B cell (primary cell): ENCODE measurements at places on chromosomes 16 and 17.
A peak's percentile ranks its signal among the peaks of the same experiment; 100 is the strongest.

GRCh38 chr17:15220785-15221184 is 44.3 kb downstream of the PMP22 start:
- DNase-seq, result no peak

- DNase-seq, result no peak
Measured at GRCh38 chr17:56099649-56100048, 53.6 kb upstream of the ANKFN1 start.

GRCh38 chr17:64554028-64554637 is 47.4 kb downstream of the CEP95 start:
- DNase-seq, result no peak

GRCh38 chr16:57916735-57917438 is 54.0 kb downstream of the CNGB1 start:
- no peak for DNase-seq

DNA sequence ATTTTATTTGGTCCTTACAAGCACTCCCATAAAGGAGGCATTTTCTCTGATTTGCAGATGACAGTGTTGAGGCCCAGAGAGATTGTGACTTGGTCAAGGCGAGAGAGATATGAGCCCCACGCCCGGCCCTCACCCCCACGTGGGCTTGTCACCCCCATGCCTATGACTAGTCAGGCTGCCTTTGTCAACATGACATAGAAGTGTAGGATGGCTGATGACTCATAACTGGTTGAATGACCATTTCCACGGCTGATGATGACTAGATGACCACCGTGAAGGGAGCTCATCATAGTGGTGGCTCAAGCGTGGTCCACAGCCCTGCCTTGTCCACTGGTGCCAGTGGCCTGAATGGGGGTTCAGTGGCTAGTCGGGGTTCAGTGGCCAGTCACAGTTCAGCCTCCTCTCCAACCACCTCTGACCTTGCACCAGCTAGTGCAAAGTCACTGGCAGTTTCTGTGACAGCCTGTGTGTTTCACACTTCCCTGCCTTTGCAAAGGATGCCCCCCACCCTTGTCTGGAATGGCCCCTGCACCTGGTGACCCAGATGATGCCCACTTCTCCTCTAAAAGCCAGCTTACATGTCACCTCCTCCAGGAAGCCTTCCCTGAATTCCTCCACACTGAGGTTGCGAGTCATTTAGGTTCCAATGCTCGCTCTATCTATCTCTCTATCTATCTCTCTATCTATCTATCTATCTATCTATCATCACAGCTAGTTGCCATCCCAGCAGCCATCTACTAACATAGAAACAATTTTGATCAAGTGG is 3.8 kb upstream of the WSCD1 start:
- no peak for DNase-seq

- DNase-seq, result no peak
Measured at GRCh38 chr16:54816471-54816870, 114.2 kb upstream of the IRX5 start.

- DNase-seq, result no peak
Measured at GRCh38 chr17:27743281-27743885, 56.9 kb downstream of the NOS2 start.

GRCh38 chr16:85642762-85643358 is 29.7 kb downstream of the GSE1 start:
- DNase-seq, result no peak

- no peak for DNase-seq
Measured at GRCh38 chr17:17837966-17838962, 1.5 kb upstream of the SREBF1 start.

DNA sequence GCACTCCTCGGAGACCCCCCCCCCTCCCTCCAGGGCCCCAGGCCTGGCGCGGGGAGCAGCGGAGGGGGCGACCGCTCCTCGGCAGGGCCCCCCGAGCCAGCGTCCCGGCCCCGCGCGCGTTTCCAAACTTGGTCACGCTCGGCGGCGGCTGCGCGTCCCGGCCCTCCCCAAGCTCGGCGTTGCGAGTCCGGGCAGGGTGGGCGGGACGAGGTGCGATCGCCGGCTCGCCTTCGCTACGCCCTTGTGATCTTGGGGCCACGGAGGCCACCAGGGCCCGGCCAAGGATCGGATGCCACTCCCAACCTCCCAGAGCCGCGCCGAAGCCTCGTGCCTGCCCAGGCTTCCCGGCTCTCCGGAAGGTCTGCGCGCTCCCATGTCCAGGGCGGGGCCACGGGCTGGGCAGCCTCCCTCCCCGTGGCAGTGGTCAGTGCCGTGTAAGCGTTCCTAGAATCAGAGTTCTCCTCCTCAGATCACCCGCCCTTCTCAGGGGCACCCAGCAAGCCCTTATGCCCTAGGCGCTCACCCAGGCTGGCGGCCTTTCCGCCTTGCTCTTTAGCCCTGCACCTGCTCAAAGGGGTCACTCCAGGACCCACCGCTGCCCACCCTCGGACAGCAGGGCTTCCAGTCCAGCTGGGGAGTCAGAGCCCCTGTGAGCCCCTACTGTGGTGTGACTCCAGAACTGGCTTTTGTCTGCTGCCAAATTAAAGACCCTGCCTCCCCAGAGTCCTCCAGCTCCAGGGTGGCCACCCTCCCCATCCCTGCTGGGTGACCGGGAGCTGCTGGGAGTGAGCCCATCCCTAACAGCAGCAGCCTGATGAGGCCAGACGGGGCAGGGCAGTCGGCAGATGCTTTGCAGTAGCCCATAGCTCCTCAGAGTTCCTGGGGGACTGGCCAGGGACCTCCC is 12.2 kb upstream of the MRPS23 start:
- no peak for DNase-seq

DNA sequence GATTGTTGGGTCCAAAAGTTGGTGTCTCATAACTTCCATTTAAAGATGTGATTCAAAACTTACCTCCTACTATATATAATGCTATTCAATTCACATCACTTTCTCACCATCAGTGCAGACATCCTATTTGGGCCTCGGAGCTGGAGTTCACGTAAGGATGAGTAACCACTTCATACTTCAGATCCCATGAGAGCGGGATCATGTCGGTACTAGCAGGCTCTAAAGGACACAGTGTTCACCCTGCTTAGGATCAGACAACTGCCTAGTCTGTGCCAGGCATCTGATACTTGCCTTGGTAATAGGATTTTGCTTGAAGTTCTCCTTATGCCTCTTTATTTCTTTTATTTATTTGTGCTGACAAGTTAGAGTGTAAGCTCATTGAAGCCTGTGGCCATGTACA is 39.5 kb downstream of the RBFOX1 start:
- DNase-seq, result no peak

GRCh38 chr16:71242601-71243000 is 12.1 kb upstream of the HYDIN start:
- DNase-seq, result no peak

- peak; percentile 77 for DNase-seq
Measured at GRCh38 chr17:58513965-58514769, at the start of gene MTMR4. MTMR4 (minus strand) TSS chr17:58514638; CDS start chr17:58514407, 231 bp downstream.

DNA sequence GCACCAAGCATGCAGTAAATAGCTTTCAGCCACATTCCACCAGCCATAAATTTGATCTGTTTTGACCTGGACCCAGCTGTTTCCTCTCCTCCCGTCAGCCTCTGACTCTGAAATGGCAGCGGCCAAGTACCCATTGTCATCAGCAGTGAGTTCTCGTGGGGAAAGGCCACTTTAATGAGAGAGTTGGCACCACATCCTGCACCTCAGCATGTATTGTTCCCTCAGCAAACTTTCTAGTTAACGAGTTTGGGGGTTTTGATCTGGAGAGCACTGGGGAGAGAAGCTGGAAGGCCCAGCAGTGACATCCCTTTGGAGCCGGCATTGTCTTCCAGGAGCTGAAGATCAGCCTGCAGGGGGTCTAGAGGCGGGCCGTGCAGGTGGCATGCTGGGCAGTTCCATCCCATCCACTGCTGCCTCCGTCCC is 84.9 kb downstream of the RPA1 start:
- no peak for DNase-seq

DNA sequence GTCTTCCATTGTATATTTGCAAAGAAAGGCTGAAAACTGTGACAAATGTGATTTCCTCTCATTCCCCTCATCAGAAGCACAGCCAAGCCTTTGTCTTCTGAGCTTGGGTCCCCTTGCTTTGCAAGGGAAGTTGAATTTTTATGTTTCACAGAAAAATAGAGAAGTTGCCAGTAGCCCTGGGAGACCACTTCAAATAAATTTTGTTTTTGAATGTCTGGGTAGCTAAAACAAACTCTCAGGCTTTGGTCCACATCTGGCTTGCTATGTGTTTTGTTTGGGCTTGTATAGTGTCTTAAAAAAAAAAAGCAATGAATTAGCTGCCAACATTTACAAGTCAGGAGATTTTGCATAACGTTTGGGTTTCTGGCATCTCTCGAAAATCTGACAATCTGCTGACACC is 24.1 kb downstream of the PIK3R6 start:
- DNase-seq, result peak; percentile 36

GRCh38 chr16:17177242-17177958 is 293.4 kb downstream of the XYLT1 start:
- no peak for DNase-seq

- DNase-seq, result no peak
Measured at GRCh38 chr17:80759377-80759673, 214.7 kb downstream of the RPTOR start.

- DNase-seq, result no peak
Measured at GRCh38 chr16:83214671-83215070, 587.9 kb downstream of the CDH13 start.

DNA sequence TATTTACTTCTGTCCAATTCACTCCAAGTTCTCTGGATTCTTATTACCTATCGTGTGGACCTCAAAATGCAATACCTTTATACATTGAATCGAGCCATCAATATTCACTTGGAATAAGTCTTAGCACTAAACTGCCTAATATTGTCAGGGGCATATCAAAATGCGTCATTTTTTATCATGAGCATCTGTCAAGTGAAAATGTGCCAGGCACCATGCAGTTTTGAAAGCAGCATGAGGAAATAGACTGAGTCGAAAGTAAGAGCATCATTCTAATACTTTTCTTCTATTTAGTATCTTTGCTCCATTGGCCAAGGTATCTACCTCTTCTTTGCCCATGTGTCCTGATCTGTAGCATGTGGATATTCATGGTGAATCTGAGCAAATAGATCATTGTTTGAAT is 1193.4 kb downstream of the CDH11 start:
- no peak for DNase-seq

- DNase-seq, result peak; percentile 39
Measured at GRCh38 chr16:67541391-67542263, 13.0 kb downstream of the RIPOR1 start.

- no peak for DNase-seq
Measured at GRCh38 chr17:74240618-74241205, 27.3 kb downstream of the TTYH2 start.

GRCh38 chr17:76082326-76083251 is 3.6 kb downstream of the ZACN start:
- DNase-seq, result no peak

GRCh38 chr16:27822529-27822928 is 241.0 kb downstream of the GSG1L start:
- no peak for DNase-seq

DNA sequence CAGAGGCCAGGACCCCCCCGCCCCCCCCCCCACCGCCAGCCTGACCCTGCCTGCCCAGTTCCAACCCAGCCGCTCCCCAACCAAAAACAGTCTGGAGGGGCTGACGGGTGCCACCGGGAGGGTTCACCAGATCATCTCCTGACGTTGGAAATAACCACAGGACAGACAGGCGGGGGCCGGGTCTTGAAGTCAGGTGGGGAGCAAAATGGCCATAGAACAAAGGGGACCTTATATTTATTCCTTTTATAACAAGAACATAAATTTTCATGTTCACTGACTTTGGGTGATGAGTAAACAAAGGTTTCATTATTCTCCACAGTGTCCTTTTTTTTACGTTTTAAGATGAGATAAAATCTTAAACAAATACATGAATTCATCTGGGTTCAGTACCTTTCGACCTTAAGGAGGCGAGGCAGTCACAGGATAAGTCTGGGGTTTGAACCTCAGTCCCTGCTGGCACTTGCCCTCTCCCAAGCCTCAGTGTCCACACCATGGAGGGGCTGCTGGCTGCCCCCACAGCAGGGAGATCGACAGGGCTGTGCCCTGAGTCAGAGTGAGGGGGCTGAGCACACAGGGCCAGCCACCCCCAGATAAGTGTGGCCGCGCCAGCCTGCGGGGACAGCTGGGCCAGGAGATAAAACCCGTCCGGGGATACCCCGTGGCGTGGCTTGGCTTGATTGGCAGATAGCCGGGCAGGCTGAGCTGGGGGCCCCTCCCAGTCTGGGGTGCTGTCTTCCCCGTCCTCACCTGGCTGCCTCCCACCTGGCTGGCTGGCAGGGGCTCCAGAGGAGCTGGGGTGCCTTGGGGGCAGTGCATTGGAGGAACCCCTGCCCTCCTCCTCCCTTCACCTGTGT is 15.0 kb downstream of the SLC7A5 start:
- DNase-seq, result no peak

- no peak for DNase-seq
Measured at GRCh38 chr17:17922070-17922614, 50.1 kb downstream of the TOM1L2 start.

- no peak for DNase-seq
Measured at GRCh38 chr17:40535924-40536294, 29.4 kb downstream of the CCR7 start.

DNA sequence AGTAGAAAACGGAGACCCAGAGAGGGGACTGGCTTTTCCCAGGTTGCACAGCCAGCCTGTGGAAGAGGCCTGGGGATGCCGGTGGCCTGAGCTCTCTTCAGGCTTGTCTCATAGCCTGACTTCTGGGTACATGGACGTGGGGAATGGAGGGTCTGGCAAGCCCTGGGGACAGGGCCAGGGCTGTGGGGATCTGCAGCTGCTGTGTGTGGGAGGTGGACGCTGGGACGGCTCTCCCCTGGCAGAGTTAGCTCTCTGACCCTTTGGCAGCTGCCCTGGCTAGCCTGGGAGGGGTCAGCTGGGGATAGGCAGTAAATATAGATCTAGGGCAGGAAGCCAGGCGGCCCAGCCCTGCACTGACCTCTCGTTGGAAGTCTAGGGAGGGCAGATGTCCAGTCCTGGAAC is 20.5 kb downstream of the SLC4A1 start:
- no peak for DNase-seq

DNA sequence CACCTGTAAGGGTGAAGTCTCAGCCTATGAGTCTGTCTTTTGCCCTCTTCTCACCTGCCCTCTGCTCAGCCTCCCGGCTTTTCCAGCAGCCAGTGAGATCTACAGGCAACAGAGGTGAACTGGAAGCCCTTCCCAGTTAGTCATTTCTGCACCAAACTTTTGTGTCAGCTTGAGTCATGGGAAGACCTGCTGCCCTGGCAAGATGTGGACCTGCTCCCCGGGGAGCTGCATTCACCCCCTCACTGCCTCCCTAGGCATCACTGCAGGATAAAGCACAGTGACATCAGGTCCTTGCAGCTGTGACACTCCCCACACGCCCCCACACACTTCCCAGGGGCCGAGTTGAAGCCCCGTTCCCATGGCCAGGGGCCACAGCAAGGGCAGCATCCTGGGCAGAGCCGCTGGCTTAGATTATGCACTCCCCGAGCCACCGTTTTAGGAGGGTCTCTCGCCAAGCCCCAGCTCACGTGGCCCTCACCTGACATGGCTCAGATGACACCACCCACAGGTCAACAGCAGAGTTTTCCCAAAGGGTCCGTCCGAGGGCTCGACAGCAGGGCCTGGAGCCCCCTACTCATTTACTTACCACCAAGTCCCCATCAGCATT is 6.5 kb upstream of the ABR start:
- DNase-seq, result no peak

- no peak for DNase-seq
Measured at GRCh38 chr17:42850954-42851353, at the start of gene AOC3. AOC3 (plus strand) TSS chr17:42851199; CDS start chr17:42851344, 145 bp downstream.
